ENCODE measurements at places on chromosomes 5 and 9.

DNA sequence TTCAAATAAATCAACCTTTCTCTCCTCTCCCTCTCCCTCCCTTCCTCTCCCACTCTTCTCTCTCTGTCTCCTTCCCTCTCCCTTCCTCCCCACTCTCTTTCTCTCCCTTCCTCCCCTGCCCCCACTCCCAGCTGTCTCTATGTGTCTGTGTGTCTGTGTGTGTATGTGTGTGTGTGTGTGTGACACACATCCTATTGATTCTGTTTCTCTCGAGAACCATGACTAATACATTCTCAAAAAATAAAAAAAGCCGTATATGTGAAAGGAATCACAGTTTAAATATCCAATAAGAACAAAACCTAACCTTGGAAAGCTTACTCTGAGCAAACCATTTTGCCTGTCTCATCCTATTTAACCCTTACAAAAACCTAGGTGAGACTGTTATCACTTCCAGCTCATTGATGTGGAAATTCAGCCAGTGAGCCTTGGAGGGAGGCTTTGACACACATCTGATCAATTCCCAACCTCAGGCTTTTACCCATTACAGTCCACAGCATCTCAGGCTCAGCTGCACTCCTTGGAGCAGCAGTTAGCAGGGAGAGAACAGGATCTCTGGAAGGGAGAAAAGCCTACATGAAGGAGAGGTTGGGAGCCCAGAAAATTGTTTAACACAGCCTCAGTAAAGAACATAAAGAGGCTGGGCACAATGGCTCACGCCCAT lies 8.3 kb downstream of the HSD17B3 start:
- peak; percentile 7 for DNase-seq

GRCh38 chr5:76836181-76836580 lies 13.6 kb upstream of the S100Z start:
- no peak for DNase-seq

- DNase-seq: no peak
These were observed 8.7 kb downstream of the SNCB start for GRCh38 chr5:176621661-176622079.

GRCh38 chr5:158952951-158953350 lies 146.8 kb downstream of the EBF1 start:
- no peak for DNase-seq

DNA sequence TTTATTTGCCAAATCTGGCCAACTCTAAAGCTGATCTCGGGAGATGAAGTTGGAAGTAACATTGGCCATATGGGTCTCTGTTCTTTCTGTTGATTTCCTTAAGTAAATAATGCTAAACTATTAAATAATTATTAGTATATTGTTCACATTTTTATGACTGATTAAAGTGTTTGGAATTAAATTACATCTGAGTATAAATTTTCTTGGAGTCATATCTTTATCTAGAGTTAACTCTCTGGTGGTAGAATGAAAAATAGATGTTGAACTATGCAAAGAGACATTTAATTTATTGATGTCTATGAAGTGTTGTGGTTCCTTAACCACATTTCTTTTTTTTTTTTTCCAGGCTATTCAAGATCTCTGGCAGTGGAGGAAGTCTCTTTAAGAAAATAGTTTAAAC lies 9.3 kb upstream of the FGF18 start:
- DNase-seq: no peak

DNA sequence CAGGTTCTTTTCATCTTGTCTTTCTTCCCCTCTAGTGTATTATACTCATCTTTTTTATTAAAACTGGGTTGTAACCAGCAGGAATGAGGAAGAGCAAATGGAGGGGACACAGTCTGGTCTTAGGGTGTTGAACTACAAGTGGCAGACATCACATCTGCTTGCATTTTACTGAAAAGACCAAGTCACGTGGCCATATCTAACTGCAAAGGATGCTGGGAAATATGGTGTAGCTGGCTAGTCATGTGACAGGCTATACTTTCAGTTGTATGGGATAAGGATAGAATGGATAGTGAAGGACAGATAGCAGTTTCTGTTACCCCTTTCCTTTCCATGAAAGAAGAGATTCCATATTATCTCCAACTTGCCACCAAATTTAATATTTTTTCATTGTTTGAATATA lies 13.0 kb upstream of the FGD3 start:
- DNase-seq: no peak

DNA sequence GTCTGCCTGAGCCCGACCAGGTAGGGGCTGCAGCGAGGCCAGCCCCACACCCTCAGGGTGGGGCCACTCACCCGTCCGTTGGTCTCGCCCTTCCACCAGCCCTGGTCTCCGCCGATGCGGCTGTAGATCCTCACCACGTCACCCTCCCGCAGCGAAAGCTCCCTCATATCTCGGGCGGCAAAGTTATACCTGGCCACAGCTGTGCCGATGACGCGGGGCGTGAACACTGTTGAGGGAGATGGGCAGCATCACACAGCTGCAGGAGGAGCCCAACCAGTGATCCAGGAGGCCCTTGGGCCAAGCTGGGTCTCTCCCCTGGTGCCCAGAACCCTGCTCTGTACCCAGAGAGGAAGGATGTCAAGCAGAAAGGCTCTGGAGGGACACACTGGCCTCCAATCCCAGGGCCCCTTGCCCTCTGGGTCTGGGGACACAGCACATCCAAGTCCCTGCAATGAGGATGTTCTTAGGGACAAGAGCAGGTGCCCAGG lies 30.3 kb upstream of the SARDH start:
- no peak for DNase-seq

DNA sequence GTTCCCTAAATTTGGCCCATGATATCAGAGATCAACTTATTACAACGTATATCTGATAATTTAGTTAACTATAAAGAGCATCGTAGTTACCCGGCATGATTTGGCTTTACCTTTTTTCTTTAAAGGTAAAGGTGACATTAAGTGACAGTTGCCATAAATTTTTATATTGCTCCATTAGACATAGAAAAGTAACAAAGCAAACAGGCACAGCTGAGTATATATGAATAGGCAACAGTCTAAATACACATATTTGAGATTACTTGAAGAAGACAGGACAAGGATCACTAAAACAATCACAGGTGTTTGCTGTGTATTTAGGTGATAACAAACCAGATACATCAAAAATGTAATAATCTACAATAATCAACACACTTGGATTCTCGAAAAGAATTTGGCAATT lies 34.8 kb downstream of the RFX3 start:
- DNase-seq: no peak
